ENCODE measurements at places on chromosomes 7 and 10. TPM values are rescaled to one million over a fixed set of nuclear protein-coding genes. Genes with fewer than 3 reads are reported as not detected.

- peak; percentile 22 for DNase-seq
Observed at GRCh38 chr10:113534423-113534822, 18.4 kb upstream of the HABP2 start.

- no peak for DNase-seq
Observed at GRCh38 chr10:16386855-16387254, 50.0 kb upstream of the PTER start.

DNA sequence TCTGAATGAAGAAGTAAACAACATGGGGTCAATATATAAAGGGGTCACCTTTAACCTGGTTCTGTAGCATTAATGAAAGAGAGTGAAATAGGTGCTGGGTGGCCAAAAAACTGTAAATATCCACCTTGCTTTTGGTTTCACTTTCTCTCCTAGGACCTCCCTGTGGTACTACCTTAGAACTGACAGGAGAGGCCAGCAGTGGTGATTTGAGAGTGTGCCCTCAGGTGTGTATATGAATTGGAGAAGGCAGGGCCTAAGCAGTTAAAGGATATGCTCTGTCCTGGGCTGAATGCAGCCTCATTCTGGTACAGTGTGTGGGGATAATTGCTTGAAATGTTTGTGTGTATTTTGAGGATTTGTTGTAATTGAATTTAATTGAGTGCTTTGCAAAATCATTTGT, 62.0 kb downstream of the BBS9 start:
- DNase-seq, result no peak

DNA sequence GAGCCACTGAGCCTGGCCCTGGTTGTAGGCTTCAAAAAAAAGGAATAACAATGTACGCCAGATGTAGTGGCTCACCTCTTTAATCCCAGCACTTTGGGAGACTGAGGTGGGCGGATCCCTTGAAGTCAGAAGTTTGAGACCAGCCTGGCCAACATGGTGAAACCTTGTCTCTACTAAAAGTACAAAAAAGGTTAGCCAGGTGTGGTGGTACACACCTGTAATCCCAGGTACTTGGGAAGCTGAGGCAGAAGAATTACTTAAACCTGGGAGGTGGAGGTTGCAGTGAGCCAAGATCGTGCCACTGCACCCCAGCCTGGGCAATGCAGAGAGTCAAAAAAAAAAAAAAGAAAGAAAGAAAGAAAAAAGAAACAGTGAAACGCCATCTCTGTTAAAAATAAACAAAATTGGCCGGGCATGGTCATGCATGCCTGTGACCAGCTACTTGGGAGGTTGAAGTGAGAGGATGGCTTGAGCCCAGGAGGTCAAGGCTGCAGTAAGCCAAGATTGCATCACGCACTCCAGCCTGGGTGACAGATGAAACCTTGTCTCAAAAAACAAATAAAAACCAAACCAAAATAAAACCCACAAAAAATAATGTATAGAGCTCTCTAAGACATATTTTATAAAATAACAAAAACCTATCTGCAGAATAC, 4.7 kb upstream of the KLHDC10 start:
- no peak for DNase-seq

The TSPAN14 gene
- total RNA-seq, result 103 TPM

The HKDC1 gene
- total RNA-seq, result 12.0 TPM

The ATRNL1 gene
- total RNA-seq, result 5.6 TPM

The TUBB8 gene
- total RNA-seq, result not detected

The VIPR2 gene
- total RNA-seq, result 2.0 TPM
